ENCODE measurements at places on chromosomes 12 and 14.

- DNase-seq: no peak
Observed at GRCh38 chr14:66076176-66076575, 410.0 kb upstream of the CCDC196 start.

GRCh38 chr12:92432724-92433441 is 269.9 kb upstream of the PLEKHG7 start:
- DNase-seq: no peak

GRCh38 chr14:104393199-104393897 is 186.2 kb upstream of the C14orf180 start:
- DNase-seq: no peak

DNA sequence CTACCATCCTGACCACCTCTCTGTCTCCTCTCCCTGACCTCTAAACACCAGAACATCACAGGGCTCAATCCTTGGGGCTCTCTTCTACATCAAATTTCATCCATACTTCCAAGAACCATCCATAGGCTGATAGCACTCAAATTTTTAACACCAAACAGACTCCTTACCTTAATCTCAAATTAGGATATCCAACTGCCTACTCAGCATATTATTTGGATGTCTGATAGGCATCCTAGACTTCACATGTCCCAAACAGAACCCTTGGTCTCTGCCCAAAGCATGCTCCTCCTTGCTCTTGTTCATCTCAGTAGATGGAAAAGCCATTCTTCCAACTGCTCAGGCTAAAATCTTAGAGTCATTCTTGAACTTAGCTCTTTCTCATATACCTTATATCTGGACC is 91.3 kb downstream of the GALC start:
- no peak for DNase-seq
